ENCODE measurements at places on chromosomes 3 and 15.
A peak's percentile ranks its signal among the peaks of the same experiment; 100 is the strongest.

GRCh38 chr15:78637776-78638435 is 3.1 kb downstream of the CHRNB4 start:
- H3K36me3 ChIP-seq, result no peaks in the 10 kb centered on the region
- no peak overlapping the region for H3K4me3 ChIP-seq
- no peaks in the 10 kb centered on the region for H3K27me3 ChIP-seq
- H3K4me1 ChIP-seq, result no peaks in the 10 kb centered on the region
- H3K27ac ChIP-seq, result no peak overlapping the region

DNA sequence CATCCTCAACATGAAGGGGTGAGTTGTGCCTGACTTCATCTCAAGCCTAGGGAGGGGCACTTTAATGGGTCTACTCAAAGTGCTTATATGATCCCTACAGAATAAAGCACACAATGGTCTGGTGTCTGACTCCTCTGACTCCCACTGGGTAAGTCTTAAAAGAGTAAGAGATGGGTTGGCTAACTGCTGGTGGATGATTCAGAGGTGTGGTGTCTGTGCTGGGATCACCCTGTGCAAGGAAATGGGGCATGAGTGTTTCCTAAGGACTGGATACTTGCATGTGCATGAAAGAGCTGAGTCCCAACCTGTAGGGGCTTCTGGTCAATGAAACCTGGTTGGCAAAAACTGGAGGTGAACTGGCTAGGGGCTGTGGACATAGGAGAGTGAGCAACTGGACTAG is 158.8 kb downstream of the IL20RB start:
- no peaks in the 10 kb centered on the region for H3K36me3 ChIP-seq
- H3K27ac ChIP-seq, result no peak overlapping the region
- no peak overlapping the region for H3K4me3 ChIP-seq
- no peak for DNase-seq

DNA sequence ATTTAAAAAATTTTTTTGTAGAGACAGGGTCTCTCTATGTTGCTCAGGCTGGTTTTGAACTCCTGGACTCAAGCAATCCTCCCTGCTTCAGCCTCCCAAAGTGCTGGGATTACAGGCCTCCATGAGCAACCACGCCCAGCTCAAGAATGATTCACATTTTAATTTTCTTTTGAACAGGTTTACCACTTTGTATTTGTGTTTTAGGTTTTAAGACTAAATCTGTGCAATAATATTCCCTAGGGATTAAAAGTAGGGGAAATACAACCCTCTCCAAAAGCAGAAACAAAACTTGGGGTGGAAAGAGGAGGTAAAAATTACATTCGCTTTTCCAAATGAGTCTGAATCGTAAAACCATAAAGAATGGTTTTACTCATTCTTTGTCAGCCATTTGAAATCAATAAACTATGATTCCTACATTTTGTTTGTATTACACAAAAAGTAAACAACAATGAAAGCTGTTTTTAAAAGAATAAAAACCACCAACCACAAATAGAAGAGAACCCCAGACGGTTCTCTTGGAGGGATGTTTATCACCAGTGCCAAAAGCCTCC is 37.8 kb downstream of the SLC24A1 start:
- H3K4me3 ChIP-seq, result no peak overlapping the region
- H3K36me3 ChIP-seq, result no peaks in the 10 kb centered on the region
- no peak for DNase-seq
- no peaks in the 10 kb centered on the region for H3K27me3 ChIP-seq
- H3K27ac ChIP-seq, result no peak overlapping the region

DNA sequence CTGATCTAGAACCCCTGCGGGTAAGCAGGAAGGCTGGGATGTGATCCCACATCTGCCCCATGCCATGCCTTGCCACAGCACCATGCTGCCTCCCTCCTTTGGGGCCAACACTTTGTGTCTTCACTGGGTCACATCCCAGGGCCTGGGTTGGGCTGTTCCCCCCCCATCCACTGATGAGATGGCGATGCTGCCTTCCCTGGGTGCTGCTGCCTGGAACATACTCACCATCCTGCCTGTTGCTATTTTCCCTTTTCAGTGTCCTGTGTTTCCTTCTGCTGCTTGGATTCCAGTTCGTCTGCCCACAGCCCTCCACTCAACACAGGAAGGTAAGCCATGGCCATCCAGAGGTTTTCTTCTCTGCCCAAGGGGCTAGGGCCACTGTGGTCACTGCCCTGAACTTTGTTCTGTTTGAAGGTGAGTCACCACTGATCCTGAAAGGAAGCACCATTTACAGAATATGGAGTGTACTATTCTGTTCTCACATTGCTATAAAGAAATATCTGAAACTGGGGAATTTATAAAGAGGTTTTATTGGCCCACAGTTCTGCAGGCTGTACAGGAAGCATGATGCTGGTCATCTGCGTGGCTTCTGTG is 39.4 kb downstream of the THSD4 start:
- no peak overlapping the region for H3K27ac ChIP-seq
- H3K4me1 ChIP-seq, result no peaks in the 10 kb centered on the region
- H3K36me3 ChIP-seq, result no peaks in the 10 kb centered on the region
- DNase-seq, result no peak
- H3K4me3 ChIP-seq, result no peak overlapping the region

DNA sequence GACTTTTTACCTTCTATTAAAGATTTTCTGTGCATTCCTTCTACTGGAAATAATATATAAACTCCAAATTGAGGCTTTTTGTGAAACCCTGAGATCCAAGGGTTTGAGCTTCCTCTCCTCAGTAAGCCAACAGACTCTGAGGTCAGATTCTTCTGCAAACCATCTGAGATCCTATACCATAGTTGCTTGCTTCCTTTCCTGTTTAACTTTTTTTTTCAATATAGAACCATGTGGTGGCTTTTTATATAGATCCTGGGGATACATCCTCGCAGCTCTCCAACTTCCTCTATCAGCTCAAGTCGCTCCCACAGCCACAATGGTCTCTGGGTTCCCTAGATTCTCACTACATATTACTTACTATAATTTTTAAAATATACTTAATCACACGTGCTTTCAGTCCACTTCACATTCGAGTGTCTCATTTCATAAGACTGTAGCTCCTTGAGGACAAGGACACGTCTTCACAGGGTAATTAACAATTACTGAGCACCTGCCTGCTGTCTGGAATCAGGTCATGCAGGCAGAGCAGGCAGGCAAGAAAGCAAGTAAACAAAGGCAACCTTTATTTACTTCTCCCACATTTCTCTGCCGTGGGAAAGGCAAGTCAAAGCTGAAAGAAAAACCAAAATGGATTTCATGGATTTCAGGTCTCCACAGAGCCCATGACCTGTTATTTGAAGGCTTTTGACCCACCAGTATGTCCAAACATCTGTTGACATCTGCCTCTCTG is 941.5 kb downstream of the FHIT start:
- H3K27ac ChIP-seq, result no peak overlapping the region
- no peaks in the 10 kb centered on the region for H3K36me3 ChIP-seq
- no peaks in the 10 kb centered on the region for H3K4me1 ChIP-seq
- no peak overlapping the region for H3K4me3 ChIP-seq
- DNase-seq, result no peak

- H3K27ac ChIP-seq, result no peak overlapping the region
- no peaks in the 10 kb centered on the region for H3K36me3 ChIP-seq
- H3K4me1 ChIP-seq, result no peaks in the 10 kb centered on the region
Observed at GRCh38 chr3:151843275-151843674, 29.4 kb downstream of the AADAC start.

GRCh38 chr15:65773386-65774111 is 18.5 kb downstream of the DENND4A start:
- no peak overlapping the region for H3K27ac ChIP-seq
- DNase-seq, result no peak
- no peaks in the 10 kb centered on the region for H3K27me3 ChIP-seq
- H3K36me3 ChIP-seq, result no peaks in the 10 kb centered on the region
- no peak overlapping the region for H3K4me3 ChIP-seq

- H3K4me3 ChIP-seq, result peak within 1 kb of the TSS; percentile 89
- DNase-seq, result peak; percentile 92
- no peaks in the 10 kb centered on the region for H3K27me3 ChIP-seq
- H3K27ac ChIP-seq, result peak within 1 kb of the TSS; percentile 77
Observed at GRCh38 chr3:152834776-152835600, at the start of gene P2RY1. P2RY1 (plus strand) TSS chr3:152835131; CDS start chr3:152835783, 652 bp downstream.
